ENCODE measurements at places on chromosomes 13 and 19.

DNA sequence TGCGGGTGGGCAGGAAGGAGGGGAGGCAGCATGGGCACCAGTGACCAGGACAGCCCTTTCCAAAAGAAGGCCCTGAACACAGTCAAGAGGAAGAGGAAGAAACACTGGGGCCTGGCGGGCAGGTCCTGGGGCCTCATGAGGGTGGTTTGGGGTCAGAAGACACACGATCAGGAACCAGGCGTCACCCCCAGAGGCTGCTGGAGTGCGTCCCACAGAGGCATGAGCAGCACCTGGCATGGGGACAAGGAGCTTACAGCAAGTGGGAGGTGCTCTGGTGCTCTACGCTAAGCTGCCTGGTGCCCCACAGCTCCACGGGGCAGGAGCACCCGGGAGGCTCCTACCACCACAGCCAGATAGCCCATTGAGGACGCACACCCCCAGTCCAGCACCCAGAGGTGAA lies 20.0 kb downstream of the ELL start:
- no peak for DNase-seq

- DNase-seq, result peak; percentile 96
Measured at GRCh38 chr19:4182084-4182810, at the start of the genes ANKRD24 and SIRT6. Gene ANKRD24 (plus strand): TSS chr19:4182689. CDS start chr19:4186426, 3,737 bp downstream. Gene SIRT6 (minus strand): TSS chr19:4182563. CDS start chr19:4182539, 24 bp downstream.

GRCh38 chr13:51624695-51625345 lies 40.6 kb downstream of the WDFY2 start:
- DNase-seq, result no peak

- DNase-seq, result no peak
Measured at GRCh38 chr13:39864221-39864620, 208.8 kb downstream of the COG6 start.

GRCh38 chr13:30034458-30034795 lies 184.0 kb upstream of the UBL3 start:
- DNase-seq, result no peak

DNA sequence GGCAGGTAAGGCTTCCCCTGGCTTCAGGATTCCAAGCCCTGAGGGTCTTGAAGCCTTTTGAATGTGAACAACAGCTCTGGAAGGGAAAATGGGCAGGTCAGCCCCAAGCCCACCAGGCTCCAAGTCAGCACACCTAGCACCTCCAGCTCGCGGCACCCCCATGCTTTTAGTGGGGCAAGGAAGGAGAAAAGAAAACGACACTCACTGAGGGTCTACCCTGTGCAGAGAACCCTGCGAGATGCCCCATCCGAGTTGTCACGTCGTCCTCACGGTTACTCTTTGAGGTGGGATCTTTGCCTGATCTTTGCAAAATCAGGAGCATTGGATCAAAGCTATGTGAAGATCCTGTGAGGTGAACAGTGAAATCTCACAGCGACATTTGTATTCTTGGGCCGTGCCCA lies 5.7 kb upstream of the F10 start:
- no peak for DNase-seq

DNA sequence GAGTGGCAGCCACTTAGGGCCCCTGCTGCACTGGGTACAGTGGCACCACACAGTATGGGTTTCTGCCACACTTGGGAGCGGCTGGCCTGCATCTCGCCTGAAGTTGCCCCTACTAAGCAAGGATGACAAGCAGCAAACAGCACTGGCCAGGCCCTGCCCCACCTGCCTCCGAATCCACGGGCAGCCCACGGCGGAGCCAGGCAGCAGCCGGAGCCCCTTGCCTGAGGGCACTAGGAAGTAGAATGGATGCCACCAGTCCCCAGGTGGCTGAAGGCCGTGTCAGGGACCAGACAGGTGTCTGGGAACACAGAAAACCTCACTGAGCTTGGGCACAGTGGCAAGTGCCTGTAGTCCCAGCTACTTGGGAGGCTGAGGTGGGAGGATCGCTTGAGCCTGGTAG lies 19.4 kb downstream of the MLLT1 start:
- no peak for DNase-seq

GRCh38 chr13:78736142-78736541 lies 77.2 kb upstream of the OBI1 start:
- no peak for DNase-seq

DNA sequence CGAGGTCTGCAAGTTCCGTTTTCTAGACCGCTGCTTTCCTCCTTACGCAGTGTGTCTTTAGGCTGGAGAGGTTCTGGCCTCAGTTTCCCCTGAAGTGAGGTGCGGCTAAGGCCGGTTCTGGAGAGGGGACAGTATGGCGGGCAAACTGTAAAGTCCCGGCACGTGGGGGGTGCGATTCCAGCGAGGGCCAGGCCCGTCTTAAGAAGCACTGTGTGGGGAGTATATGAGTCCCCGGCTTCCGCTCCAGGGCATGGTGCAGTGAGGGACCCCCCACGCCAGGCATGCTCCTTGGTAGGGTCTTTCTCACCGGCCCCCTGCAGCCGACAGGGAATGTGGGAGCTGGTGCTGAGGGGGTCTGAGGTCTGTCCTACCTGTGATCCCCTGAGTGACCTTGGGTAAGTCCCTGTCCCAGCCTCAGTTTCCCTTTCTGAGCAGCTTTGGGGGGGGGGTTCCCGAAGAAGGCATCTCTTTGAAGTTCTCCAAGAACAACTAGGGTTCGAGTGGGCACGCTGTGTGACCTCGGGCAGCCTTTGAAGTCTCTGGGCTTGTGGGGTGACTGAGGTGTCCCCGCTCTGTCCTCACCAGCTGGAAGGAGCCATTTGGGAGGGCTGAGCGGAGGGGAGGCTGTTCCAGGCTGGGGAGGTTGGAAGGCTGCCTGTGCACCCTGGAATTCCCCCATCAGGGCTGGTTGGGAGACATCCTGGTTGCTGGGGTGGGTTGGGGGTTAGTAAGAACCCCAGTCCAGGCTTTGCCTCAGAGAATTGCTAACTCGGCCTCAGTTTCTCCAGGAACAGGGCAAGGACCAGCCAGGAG lies 1.5 kb downstream of the NFIC start:
- DNase-seq, result peak; percentile 27

DNA sequence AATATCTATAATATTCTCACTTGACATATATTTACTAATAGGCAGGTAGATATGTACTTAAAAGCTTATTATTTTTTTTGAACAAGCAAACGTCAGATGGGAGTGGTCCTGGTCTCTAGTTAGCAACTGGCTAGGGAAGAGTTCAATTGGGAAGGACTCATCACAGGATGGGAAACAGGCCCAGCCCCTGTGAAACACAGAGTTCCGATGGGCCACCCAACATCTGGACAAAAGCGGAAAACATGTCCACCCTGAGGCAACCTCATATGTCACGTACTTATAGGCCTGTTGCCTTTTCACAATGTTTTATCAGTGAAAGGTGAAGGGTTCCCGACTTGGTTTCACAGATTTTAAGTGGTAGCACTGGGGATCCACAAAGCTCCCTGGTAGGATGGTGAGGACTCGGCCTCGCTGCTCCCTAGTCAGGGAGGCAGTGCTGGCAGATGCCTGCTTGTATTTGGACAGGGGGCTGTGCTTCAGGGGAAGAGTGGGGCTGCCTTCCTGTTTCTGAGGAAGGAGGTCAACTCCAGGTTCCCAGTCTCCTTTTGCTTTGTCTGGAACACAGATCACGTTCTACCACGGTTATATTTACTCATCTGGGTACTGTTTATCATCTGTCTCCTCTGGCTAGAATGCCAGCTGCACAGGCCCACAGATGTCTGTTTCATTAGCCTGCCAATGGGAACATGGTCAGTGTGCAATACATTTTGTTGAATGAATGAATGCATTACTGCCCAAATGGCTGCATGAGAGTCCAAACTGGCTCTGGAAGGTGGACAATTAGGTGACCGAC lies 49.4 kb upstream of the SLC15A1 start:
- DNase-seq, result no peak

GRCh38 chr13:64180756-64181155 lies 2765.1 kb upstream of the PCDH20 start:
- DNase-seq, result no peak

DNA sequence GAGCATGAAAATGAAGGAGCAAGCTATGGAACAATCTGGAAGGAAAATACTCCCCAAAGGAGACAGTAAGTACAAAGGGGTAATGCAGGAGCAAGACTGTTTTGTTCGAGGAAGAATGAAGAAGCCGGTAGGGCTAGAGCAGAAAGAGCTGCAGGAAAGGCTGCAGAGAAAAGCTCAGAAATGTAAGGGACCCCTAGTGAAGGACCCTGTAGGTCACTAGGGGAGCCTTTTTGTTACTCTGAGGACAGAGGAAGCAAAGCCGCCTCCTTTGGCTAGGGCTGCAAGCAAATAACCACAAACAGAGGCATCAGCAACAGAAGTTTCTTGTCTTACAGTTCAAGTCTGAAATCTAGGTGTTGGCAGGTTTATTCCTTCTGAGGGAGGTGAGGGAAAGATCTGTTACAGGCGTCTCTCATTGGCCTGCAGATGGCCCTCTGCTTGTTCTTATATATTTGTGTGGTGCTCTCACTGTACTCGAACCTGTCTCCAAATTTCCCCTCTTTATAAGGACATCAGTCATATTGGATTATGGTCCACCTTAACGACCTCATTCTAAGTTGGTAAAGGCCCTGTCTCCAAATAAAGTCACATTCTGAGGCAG lies 362.3 kb downstream of the COG6 start:
- DNase-seq, result no peak

DNA sequence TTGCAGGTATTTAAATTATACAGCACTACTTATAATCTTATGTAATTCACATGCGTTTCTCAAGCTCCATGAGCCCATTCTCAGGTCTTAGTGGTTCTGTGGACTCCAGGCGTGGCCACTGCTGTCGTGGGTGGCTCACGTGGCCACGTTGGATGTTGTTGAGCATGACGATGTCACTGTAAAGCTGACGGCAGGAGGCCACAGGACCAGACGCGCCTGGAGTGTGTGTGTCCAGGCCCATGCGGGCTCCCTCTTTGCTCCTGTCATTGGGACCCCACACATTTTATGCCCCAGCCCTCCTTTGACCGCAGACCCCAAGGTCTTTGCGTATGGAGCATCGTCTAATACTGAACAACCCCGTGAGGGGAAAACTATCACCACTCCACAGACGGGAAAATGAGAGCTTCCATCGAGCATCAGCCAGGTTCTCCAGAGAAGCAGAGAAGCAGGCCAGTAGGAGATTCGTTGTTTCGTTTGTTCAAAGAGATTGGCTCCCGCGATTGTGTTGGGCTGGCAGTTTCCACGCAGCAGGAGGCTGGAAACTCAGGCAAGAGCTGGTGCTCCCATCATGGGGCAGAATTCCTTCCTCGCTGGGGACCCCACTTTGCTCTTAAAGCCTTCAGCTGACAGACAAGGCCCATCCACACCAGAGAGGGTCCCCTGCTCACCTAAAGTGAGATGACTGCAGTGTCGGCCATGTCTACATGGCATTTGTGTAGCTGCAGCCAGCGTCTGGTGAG lies 129.3 kb upstream of the SPACA7 start:
- no peak for DNase-seq

GRCh38 chr19:19223060-19223459 lies 11.3 kb downstream of the NCAN start:
- DNase-seq, result no peak

DNA sequence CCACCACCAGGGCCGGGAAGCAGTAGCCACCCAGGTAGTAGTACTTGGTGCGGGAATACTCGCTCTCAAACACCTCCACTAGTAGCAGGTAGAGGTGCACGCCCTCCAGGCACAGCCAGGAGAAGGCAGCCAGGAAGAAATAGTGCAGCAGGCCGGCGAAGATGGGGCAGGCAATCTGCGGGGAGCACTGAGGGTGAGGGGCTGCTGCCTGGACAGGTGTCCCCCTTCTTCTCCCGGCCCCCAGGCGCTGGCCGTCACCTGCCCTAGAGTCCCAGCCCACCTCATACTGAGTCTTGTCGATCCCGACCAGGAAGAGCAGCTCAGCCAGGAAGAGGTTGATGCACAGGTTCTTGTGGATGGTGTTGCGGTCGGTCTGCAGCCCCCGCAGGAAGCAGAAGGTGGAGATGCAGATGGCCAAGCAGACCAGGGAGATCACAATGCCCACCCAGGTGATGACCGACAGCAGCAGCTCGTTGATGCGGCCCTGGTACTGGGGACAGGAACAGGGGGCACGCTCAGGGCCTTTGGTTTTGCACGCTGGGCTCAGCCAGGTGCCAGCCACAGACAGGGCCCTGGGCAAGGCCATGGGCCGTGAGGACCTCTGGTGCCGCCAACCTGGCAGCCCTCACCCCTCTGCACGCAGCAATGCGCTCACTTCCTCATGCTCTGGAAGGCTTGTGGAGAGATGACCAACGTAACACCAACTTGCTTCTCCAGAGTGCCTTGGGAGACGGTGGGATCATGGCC lies 20.8 kb upstream of the ASF1B start:
- no peak for DNase-seq

GRCh38 chr19:48044561-48044960 lies 682 bp upstream of the CABP5 start:
- no peak for DNase-seq
